ENCODE measurements at places on chromosomes 2 and 18.

DNA sequence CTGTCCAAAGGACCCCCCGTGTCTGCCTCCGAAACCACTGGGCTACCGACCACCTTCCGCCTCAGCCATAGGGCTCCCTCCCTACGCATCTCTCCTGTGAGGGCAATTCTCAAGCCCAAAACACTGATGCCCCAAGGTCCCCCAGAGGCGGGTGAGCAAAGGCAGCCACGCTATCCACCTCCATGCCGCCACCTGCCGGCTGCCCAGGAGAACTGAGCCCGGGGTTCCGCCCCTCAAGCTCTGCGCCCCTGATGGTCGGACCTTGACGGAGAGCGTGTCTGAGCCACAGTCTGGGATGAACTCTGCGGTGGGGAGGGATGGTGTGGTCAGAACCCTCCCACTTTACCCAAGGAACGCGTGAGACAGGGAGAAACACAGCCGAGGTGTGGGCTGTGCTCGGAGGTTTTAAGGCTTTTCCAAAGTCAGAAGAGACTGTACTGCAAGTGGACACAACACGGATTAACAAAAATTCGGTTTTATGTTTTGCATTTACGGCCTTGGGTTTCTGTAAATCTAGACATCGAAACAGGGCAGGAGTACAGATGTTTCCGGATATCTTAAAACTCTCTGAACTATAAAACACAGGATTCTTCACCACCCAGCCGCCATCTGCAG lies 114.1 kb downstream of the ZNF516 start:
- ATAC-seq = no peak

DNA sequence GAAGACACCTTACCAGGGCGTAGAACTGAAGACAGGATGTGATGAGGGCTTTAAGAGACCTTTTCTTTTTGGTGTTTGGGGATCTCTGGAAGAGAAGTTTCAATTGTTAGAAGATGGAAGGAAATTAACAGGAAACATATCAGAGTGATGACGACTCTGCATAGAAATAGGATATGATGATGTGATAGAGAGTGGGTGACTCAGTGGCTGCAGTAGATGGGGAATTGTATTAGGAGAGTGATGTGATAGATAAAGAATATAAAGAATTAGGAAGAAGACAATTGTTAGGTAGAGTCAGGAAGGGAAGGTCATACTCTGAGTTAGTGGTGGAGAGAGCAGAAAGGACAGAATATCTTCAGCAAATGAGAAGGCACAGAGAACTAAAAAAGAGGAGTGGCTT lies 593.9 kb downstream of the NYAP2 start:
- no peak for ATAC-seq

- peak; percentile 71 for ATAC-seq
Observed at GRCh38 chr2:39469807-39470206, 32.7 kb upstream of the MAP4K3 start.

DNA sequence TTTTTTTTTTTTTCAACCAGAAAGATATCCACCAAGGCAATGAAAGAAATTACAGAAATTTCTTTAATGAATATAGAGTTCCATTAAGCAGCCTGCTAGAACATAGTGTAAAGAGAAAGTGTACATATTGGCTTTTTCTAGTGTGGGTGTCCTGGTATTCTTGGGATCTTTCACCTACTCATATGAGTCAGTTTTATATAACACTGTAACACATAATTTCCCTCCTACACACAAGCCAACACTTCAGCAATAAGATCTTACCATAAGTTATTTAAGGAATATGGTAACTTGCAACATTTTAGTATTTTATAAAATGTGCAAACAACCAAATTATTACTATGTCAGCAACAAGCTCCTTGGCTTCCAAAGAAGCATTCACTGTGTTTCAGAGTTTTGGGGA lies 59.9 kb downstream of the ZRANB3 start:
- ATAC-seq = no peak

DNA sequence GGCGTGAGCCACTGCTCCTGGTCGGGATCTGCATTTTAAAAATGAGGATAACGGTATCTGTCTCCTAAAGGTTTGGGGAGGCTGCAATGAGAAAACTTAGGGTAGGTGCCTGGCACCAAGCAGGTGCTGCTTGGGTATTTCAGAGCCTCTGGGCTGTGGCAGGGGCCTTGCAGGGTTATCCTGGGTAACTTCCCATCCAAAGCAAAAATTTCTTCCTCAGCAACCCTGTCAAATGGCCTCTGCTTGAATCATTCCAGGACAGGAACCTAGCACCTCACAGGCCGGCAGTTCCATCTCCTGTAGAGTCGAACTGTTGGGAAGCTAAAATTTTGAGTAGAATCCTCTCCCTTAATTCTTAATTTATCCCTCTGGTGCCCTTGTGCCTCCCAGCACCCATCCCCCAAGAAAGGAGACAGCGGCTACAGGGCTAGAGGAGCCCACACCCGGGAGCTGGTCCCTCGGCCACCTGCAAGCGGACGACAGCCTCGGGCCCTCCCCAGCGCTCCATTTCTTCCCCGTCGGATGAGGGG lies 868 bp downstream of the CGREF1 start:
- no peak for ATAC-seq

- peak; percentile 82 for ATAC-seq
Observed at GRCh38 chr2:28716265-28716865, 35.3 kb upstream of the PPP1CB start.
